Left ventricle myocardium inferior (tissue), 1 donor: ENCODE measurements at places on chromosomes 16 and 17. TPM values are rescaled to one million over a fixed set of nuclear protein-coding genes. Genes with fewer than 3 reads are reported as not detected.
A peak's percentile ranks its signal among the peaks of the same experiment; 100 is the strongest.

- no peaks in the 10 kb centered on the region for H3K27me3 ChIP-seq
- H3K4me1 ChIP-seq = peaks cover 35% of the 10 kb centered on the region
- no peak overlapping the region for H3K4me3 ChIP-seq
Observed at GRCh38 chr16:48330841-48331192, 54.4 kb downstream of the SIAH1 start.

The ZNF469 gene
- total RNA-seq = 0.74 TPM

DNA sequence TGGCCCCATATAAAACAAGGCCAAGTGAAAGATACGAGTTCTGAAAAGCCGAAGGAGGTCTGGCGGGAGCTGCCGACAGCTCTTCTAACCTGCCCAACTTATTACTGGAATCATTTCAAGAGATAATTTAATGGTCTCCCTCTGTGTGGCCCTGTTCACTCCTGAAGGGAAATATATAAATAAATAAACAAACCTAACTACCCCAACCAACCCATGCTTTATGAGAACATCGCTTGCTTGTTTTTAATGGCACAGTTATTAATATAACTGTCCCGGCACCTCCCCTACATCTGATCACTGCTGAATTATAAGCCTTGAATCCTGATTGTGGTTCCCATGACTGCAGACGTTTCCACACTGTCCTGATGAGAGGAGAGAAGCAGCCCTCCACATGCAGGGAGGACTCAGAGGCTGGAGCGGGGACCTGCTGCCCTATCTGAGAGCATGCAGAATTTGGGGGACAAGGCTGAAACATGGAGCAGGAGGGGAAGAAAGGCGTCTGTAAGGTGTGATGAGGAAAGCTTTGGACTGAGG is 22.2 kb downstream of the CDK5RAP3 start:
- DNase-seq = no peak
- H3K27ac ChIP-seq = no peak overlapping the region
- H3K4me3 ChIP-seq = no peak overlapping the region
- peaks cover 17% of the 10 kb centered on the region for H3K4me1 ChIP-seq
- peaks cover 3% of the 10 kb centered on the region for H3K27me3 ChIP-seq
- no peaks in the 10 kb centered on the region for H3K36me3 ChIP-seq

GRCh38 chr16:78364556-78364880 is 265.1 kb downstream of the WWOX start:
- no peaks in the 10 kb centered on the region for H3K27me3 ChIP-seq
- no peaks in the 10 kb centered on the region for H3K36me3 ChIP-seq
- no peak overlapping the region for H3K4me3 ChIP-seq

The SMARCD2 gene
- 21.0 TPM for total RNA-seq

- DNase-seq = no peak
- no peaks in the 10 kb centered on the region for H3K36me3 ChIP-seq
- H3K27ac ChIP-seq = no peak overlapping the region
- peaks cover 41% of the 10 kb centered on the region for H3K27me3 ChIP-seq
Observed at GRCh38 chr16:17496891-17497290, 26.1 kb upstream of the XYLT1 start.

- H3K27ac ChIP-seq = peak overlapping the region; percentile 90
- peaks cover 58% of the 10 kb centered on the region for H3K4me1 ChIP-seq
- no peak overlapping the region for H3K4me3 ChIP-seq
- DNase-seq = no peak
- peaks cover 7% of the 10 kb centered on the region for H3K36me3 ChIP-seq
Observed at GRCh38 chr16:21157632-21158031, 842 bp upstream of the LDAF1 start.
